Pulmonary artery endothelial cell (primary cell): ENCODE measurements at places on chromosomes 3 and 15. TPM values are rescaled to one million over a fixed set of nuclear protein-coding genes. Genes with fewer than 3 reads are reported as not detected.

DNA sequence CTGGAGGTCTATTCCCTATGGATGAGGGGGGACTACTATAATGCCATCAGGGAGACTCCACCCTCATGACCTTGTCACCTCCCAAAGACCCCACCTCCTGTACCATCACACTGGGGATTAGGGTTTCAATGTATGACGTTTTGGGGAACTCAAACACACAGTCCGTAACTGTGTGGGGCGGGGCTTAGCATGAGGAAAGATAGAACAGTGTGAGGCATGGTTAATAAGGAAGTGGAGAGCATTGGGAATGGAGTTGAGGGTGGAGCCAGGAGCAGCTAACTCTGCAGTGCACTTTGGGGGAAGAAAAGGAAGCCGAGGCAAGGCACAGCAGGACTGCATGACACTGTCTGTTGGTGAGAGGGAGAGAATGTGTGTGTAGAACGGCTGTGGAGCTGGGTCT lies 90.9 kb upstream of the AGBL1 start:
- no peak for DNase-seq

CFAP92 gene
- 0.04 and 0.07 TPM in 2 replicates for total RNA-seq

DNA sequence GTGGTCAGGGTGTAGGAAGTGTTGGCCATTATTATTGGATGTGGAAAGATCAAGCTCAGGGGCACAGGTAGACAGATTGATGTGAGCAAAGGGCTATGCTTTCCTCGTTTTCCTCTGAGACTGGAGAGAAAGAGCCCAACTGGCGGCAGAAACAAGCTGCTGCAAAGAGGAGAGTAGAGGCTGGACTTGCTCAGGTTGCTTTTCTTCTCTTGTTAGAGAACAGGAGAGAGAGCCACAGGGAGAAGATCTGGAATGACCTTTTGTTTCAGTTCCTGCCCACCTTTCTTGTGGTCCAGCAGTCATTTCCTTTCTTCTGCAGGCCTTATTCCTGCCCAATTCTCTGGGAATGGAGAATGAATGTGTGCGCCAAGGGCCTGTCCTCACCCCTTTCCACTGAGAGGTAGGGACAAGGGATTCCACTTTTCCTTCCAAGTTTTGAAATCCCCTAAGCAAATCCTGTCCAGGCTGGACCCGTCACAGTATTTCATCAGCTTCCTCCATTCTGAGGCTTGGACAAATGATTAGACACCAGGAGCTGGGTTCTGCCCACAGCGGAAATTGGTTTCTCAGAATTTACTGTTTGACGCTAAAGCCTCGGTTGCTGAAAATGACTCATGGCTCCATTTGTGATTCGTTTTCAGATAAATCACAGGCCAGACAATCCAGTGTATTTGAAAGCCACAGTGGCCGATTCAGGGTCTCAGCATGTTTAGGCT lies 16.1 kb downstream of the ZNF80 start:
- DNase-seq = no peak

DNA sequence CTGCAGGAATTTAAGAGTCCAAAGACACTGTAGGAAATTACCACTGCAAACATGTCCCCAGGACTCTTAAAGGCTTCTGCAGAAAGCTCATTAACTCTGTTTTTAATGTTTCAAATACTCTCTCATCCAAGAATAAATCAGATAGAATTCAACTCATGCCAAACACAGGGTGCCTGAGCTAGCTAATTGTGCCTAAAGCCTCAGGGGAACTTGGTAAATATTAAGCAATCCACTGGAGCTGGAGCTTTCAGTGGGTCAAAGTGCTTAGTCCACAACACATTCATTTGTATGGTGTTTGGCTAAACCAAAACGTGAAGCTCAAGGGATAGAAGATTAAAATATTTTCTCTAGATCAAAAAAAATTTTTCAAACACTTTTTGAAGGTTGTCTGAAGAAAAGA lies 131.4 kb downstream of the THRB start:
- no peak for DNase-seq

PPP1R14D gene
- not detected in 2 replicates for total RNA-seq
